ENCODE measurements at places on chromosomes 2 and 18.

- DNase-seq, result no peak
Measured at GRCh38 chr2:44777537-44777936, 164.0 kb upstream of the SIX3 start.

- DNase-seq, result no peak
Measured at GRCh38 chr2:151306621-151307020, 17.2 kb upstream of the NMI start.

DNA sequence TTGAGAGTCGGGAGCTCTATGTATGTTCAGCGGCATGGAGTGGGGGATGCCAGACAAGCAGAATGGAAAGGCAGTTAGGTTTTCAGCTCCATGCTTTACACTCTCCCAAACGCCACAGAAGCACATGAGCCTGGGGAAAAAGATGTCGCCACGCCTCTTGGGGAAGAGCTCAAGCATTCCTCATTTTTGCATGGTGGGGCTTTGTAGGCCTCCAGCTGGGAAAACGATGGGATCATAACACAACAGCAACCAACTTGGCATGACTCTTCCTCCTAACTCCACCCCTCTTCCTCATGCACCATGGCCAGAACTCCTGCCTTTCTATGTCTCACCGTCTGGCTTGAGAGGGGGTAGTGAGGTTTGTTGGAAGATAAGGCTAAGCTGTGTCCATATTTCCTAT, 102.6 kb downstream of the PAX3 start:
- no peak for DNase-seq

- no peak for DNase-seq
Measured at GRCh38 chr2:177165721-177166711, 46.6 kb upstream of the HNRNPA3 start.

DNA sequence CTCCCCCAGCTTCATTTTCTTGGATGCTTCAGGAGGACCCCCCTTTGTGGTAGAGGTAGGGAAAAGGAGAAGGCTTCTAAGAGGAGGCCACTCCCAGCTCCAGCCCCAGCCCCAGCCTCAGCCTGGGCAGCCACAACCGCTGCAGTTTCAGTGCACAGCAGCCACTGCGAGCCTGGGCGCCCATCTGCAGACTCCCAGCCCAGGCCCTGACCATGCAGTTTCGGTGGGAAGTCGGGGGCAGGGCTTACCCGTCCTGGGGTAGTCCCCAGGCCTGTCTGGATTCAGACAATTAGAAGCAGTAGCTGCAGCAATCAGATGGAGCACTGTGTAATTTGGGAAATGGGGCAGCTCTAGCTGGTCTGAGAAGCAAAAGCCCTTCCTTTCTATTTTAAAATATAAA, 28.6 kb downstream of the ITM2C start:
- DNase-seq, result no peak
